ENCODE measurements at places on chromosomes 16 and 17.
A peak's percentile ranks its signal among the peaks of the same experiment; 100 is the strongest.

DNA sequence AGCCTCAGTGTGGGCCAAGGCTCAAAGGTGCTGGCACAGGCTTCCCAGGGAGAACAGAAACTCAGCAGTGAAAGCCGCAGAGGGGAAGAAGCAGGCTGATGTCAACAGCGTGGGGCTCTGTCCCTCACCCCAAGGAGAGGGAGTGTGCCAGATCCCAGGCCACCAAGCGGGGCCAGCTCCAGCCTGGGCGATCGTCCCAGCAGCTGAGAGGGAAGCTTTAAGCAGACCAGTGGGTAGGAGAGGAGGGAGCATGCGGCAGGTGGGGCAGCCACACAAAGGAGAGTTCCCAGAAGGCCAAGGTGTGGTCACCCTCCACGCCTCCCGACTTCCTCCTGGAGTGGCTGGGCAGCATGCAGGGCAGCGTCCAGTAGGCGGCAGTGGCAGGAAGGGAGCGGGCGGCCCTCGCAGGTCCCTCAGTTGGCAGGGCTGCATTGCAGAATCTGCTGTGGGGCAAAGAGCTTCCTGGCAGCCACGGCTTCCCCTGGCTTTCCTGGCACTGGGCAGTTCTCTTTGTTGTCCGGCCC is 6.0 kb downstream of the SYNGR2 start:
- no peak for DNase-seq

DNA sequence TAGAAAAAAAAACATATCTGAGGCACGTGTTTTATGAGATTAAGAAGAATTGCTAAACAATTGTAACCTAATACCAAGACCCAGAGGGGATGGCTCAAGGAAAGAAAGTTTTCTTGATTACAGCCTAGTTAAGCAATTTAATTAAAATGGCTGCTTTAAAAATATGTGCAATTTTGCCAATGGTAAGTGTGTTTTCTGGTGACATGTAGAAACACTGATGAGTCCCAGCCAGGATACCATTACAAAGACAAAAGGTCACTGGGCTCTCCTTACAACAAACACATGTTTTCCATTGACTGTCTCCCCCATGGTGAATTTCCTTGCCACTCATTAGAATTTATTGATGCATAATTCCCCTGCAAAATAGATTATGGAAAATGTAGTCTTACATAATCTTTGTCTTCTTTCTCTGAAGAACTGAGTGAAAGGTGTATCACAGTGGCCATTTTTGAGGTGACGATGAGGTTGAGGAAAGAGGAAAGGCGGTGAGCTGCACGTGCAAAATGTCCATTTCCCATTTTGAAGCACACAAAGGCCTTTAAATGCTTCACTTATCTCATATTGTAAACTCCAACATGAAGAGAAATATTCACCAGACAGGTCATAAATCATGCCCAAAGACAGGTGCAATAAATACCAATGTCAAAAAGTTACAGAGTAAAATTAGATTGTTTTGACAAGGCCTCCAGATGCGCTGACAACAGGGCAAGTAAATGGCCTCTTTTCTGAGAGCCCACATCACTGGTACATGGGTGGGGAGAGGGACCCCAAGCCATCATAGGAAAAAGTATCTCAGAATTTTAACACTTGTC is 696.9 kb downstream of the KCNJ2 start:
- no peak for DNase-seq

- DNase-seq, result no peak
These were observed 24.4 kb upstream of the BEAN1 start for GRCh38 chr16:66402591-66403230.

DNA sequence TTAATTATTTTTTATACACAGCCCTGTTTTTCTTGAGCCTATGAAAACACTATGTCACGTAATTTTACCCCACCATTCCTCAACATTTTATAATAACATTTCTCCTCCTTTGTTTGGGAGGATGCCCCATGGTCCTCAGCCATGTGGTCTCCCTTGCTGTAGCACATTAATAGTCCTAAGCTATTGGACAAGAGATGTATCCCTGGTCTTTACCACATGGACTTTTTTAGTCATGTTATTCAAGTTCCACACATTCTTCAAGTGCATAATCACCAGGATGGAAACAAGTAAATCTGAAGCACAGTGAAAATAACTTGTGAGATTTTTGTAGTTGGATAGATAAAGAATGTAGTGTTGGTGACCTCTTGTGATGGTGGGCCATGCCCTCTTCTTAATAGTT is 2.0 kb upstream of the KRTAP2-3 start:
- no peak for DNase-seq

DNA sequence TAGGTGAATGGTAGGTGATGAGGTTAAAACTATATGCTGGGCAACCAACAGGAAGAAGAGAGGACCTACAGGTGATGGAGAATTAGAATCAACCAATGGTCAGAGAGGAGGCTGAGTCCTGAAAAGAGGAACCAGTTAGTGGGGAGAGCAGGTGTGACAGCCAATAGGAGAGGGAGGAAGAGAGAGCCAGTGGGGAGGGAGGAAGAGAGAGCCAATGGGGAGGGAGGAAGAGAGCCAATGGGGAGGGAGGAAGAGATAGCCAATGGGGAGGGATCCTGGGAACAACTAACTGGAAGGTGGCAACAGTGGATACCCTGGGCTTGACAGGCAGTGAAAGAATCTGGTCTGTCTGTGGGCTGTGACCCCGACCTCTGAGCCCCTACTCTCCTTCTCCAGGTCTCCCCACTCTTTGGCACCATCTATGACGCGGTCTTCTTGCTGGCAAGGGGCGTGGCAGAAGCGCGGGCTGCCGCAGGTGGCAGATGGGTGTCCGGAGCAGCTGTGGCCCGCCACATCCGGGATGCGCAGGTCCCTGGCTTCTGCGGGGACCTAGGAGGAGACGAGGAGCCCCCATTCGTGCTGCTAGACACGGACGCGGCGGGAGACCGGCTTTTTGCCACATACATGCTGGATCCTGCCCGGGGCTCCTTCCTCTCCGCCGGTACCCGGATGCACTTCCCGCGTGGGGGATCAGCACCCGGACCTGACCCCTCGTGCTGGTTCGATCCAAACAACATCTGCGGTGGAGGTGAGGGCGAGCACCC is 3.7 kb downstream of the GUCY2D start:
- no peak for DNase-seq

- DNase-seq, result peak; percentile 57
These were observed 23.8 kb downstream of the DEXI start for GRCh38 chr16:10918294-10919002.

GRCh38 chr17:81231121-81231645 is 7.7 kb downstream of the TEPSIN start:
- no peak for DNase-seq

DNA sequence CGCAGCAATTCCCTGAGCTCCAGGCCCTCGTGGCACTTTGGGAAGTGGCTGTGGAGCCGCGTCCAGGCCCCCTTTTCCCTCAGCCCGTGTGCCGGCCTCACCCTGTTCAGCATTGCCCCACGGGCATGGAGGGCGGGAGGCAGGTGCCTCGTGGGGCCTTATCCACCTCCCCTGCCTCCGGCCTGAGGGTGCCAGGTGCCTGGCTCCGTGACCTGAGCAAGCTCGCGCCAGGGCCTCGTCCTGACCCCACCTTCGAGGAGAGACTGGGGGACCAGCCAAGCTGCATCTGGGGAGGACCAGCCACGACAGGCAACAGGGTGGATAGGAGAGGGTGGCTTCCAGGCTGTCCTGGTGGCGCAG is 27.0 kb upstream of the AATK start:
- no peak for DNase-seq

GRCh38 chr16:1839554-1839953 is 12.5 kb downstream of the FAHD1 start:
- no peak for DNase-seq

DNA sequence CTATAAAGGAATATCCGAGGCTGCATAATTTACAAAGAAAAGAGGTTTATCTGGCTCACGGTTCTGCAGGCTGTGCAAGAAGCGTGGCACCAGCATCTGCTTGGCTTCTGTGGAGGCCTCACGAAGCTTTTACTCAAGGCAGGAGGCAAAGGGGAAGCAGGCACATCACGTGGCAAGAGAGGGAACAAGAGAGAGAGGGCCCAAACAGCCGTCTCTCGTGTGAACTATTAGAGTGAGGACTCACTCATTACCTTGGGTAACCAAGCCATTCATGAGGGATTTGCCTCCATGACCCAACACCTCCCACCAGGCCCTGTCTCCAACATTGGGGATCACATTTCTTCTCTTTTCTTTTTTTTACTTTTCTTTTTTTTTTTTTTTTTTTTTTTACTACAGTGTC is 7.5 kb upstream of the ALKBH5 start:
- no peak for DNase-seq

DNA sequence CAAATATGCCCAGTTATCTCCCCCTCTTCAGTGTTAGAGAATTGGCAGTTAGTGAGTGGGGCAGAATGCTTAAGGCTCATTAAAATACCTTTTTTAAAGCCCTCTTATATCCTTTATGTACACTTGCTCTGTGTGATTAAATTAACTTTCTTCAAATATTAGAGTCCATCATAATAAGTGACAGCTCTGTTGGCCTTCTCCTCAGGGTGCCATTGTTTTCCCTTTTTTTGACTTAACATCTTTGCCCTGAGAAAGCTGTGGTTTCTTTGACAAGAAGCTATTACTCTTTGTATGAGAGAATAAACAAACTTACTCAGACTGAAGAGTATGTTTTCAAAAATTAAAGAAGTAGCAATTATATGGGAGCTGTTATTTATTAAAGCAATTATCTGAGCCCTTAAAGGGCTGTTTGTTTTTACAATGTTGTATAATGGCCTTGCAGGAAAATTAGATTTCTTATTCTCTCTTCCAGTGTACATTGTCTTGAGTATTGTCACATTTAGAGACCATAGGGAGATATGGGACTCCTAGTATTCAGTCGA is 13.4 kb downstream of the RBBP6 start:
- no peak for DNase-seq

DNA sequence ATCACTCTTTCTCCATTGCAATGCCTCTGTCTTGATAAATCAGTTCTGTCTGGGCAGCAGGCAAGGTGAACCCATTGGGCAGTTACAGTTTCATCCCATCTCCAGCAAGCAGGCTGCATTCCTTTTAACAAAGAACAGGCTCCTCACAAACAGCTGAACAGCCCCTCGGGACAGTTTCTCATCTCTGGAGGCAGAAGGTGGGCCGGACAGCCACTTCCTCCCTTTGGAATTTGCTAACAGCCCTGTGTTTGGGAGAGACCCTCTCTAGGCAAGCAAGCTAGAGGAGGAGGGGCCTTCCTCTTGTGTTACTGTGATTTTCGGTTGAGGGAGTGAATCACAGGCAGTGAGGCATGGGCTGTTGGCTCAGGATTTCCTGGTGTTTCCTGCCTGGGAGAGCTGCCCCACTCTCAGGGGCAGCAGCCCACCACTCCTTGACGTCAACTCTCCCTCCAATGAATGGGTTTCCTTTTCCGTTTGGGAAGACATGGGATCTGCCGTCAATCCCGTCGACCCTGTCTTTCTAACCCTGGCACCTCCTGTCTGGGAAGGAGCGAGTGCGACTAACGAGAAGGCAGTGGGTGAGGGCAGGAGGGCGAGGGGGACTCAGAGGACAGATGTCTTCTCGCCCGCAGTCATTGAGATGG is 3.7 kb upstream of the PGS1 start:
- no peak for DNase-seq

DNA sequence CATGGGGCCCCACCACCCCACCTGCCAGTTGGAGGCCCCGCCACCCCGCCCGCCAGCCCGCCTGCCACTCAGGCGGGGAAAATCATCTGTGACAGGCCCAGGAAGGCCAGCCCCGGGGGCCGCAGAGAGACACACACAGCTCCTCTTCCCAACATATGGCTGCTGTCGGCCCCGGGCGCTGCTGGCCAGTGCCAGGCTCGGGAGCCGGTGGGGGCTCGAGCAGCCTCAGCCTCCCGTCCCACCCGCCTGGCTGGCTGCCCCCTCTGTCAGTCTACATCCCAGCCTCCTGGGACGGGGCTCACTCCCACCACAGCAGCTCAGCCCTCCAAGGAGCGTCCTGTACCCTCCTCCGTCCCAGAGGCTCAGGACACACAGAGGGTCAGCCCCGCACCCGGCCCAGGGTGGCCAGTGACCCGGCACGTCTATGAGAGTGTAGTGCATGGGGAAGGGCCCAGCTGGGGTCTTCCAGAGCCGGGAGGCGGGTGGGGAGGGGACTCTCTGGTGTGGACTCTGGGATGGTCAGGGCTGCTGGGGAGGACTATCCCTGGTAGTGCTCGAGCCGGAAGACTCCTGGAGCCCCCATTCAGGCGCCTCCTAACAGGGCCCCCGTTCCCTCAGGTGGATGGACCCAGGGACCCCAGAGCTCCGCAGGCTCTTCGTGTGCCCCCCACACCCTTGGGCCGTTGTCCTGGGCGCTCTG is 3.6 kb upstream of the PRR35 start:
- no peak for DNase-seq

- DNase-seq, result no peak
These were observed 139.0 kb upstream of the PLCG2 start for GRCh38 chr16:81639931-81640680.

DNA sequence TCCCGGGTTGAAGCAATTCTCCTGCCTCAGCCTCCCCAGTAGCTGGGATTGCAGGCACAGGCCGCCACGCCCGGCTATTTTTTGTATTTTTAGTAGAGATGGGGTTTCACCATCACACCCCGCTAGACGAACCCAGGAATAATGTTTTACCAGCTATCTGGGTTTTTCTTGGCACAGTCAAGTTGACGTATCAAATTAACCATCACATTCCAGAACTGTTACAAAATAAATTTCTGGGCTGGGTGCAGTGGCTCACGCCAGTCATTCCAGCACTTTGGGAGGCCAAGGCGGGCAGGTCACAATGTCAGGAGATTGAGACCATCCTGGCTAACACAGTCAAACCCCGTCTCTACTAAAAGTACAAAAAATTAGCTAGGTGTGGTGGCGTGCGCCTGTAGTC is 501.2 kb downstream of the SHISA9 start:
- DNase-seq, result no peak

GRCh38 chr17:43803758-43804157 is 23.5 kb downstream of the CFAP97D1 start:
- no peak for DNase-seq

DNA sequence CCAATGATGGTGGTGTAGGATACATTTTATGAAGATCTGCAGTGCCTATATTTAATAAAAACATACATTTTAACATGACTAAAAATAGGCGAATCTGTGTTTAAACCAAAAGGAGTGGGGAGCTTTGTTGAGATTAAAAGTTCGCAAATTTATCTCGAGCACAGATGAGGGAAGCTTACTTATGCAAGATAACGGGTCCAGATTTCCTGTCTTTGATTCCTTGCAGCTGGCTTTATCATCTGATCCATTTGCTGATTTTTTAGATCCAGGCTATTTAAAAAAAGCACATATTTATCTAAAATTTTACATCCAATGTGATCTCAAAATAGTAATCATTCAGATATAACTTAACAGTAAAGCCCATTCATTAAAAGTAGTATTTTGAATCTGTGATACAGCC is 57.0 kb upstream of the INTS2 start:
- no peak for DNase-seq

- no peak for DNase-seq
These were observed 17.4 kb downstream of the ADAP2 start for GRCh38 chr17:30939051-30939689.

GRCh38 chr16:73614131-73614530 is 566.2 kb upstream of the ZFHX3 start:
- DNase-seq, result no peak

GRCh38 chr17:73956169-73956568 is 247.3 kb upstream of the RPL38 start:
- DNase-seq, result no peak

- no peak for DNase-seq
These were observed 16.2 kb downstream of the ZNF276 start for GRCh38 chr16:89737341-89738071.

- no peak for DNase-seq
These were observed 306.0 kb upstream of the RBFOX1 start for GRCh38 chr16:7026639-7027038.

GRCh38 chr17:42198897-42199296 is 4.6 kb upstream of the GHDC start:
- DNase-seq, result no peak

Data from stimulated activated CD8-positive, alpha-beta memory T cell treated with anti-CD3 and anti-CD28 coated beads, Interleukin-7, amount 100 ng/mL, for 48 hours (primary cell).